ENCODE measurements at places on chromosomes 16 and 17.

DNA sequence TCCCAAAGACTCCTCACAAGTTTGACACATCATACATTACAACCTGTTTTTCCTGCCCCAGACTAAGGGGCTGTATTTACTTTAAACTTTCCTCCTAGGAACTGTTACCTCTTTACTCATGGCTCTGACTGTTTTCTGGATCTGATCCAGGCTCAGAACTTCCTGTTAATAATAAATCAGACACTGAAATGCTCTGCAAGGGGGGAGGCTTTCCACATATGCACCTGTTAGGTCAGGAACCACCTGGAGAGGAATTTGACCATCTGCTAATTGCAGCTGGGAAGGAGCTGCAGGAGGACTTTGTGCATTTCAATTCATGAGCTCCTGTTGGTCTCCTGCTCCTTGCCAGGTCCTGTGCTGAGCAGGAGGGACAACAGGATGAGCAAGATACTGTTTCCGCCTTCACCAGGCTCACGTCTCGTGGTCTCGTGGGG lies 476.9 kb upstream of the CDH5 start:
- DNase-seq = no peak

GRCh38 chr17:9226794-9227135 lies 205.5 kb downstream of the NTN1 start:
- no peak for DNase-seq

- DNase-seq = no peak
Observed at GRCh38 chr17:21512307-21513011, 136.3 kb downstream of the KCNJ12 start.

DNA sequence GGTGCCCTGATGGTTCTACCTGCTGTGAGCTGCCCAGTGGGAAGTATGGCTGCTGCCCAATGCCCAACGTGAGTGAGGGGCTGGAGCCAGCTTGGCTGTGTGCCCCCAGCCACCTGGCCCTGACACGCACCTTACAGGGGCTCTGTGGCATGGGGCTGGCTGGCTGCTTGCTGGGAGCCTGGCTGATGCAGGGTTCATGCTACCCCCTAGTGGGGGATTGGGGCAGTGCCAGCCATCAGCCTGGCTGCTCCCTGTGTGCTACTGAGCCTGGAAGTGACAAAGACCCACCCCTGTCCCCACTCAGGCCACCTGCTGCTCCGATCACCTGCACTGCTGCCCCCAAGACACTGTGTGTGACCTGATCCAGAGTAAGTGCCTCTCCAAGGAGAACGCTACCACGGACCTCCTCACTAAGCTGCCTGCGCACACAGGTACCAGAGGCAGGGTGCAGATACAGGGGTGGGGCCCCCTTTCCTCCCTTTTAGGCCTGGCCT lies 5.7 kb downstream of the GRN start:
- peak; percentile 78 for DNase-seq

GRCh38 chr17:17485420-17485819 lies 8.6 kb downstream of the MED9 start:
- DNase-seq = no peak

GRCh38 chr16:59047114-59047513 lies 313.0 kb upstream of the GOT2 start:
- DNase-seq = no peak

- DNase-seq = no peak
Observed at GRCh38 chr16:16018705-16019104, 69.3 kb downstream of the ABCC1 start.

DNA sequence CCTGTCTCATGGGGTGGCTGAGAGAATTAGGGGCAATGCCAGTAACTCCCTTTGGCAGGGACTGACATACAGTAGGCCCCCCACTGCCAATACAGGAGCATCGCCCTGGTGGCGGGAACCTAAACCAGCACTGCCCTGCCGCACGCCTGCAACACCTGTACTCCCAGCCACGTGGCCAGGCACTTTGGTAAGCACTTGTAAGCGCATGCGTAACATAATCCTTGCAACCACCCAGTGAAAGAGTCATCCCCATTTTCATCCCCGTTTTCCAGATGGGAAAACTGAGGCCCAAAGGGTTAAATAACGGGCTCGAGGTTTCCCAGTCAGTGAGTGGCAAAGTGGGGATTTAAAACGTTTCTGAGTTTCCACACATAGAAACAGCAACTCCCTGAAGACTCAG lies 17.5 kb downstream of the SCN4A start:
- no peak for DNase-seq

DNA sequence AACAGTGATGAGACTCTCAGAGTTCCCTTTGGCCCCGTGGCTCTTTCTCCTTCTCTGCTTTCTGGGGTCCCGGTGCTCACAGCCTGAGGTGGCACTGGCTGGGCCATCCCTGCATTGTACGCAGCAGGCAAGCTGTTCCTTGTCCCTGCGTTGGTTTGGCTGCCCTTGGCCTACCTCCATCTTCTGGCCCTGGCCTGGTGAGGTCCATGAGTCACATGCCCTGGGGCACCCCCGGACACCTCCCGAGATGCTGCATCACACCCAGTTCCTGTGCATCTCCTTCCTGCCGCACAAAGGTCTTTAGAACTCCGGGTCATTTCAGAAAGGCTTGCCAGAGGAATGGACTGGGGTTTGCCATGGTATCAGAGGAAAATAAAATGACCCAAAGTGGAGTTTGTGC lies 9.5 kb downstream of the SULT1A2 start:
- DNase-seq = no peak

- DNase-seq = no peak
Observed at GRCh38 chr17:45405250-45406086, 27.2 kb downstream of the ARHGAP27 start.

DNA sequence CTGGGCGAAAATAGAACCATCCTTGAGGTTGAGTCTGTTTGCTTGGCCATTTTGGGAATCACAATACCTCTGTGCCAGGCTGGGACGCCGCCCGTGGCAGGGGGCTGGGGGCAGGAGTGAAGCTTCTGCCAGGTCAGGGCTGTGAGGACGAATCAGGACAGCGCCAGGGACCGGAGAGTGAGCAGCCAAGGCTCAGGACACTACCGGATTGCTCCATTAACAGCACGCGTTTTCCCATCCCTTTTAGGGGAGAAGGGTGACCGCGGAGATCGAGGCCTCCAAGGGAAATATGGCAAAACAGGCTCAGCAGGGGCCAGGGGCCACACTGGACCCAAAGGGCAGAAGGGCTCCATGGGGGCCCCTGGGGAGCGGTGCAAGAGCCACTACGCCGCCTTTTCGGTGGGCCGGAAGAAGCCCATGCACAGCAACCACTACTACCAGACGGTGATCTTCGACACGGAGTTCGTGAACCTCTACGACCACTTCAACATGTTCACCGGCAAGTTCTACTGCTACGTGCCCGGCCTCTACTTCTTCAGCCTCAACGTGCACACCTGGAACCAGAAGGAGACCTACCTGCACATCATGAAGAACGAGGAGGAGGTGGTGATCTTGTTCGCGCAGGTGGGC lies 23.4 kb downstream of the C1QTNF1 start:
- DNase-seq = no peak

- no peak for DNase-seq
Observed at GRCh38 chr16:11977376-11978041, 975 bp downstream of the SNX29 start.

- DNase-seq = no peak
Observed at GRCh38 chr16:1274767-1275166, 18.9 kb downstream of the TPSD1 start.
